Bronchial smooth muscle cell (primary cell): ENCODE measurements at places on chromosomes 3 and 15. TPM values are rescaled to one million over a fixed set of nuclear protein-coding genes. Genes with fewer than 3 reads are reported as not detected.

Gene VIPR1
- not detected in 2 replicates for total RNA-seq

Gene CASR
- not detected in 2 replicates for total RNA-seq

Gene NMNAT3
- total RNA-seq = 0.32 and 0.60 TPM in 2 replicates

Gene VGLL3
- 6.2 and 10.9 TPM in 2 replicates for total RNA-seq

Gene LRRC15
- 0.26 and 2.7 TPM in 2 replicates for total RNA-seq

Gene C3orf49
- total RNA-seq = not detected in 2 replicates

Gene FOXB1
- not detected in 2 replicates for total RNA-seq

Gene SEMA3B
- total RNA-seq = 31.7 and 36.9 TPM in 2 replicates

Gene CSNK1G1
- 19.4 and 20.3 TPM in 2 replicates for total RNA-seq

Gene SLC9C1
- not detected in 2 replicates for total RNA-seq

Gene IGSF10
- total RNA-seq = 0.94 and 2.0 TPM in 2 replicates

Gene AVEN
- total RNA-seq = 14.2 and 19.4 TPM in 2 replicates

Gene DAG1
- 14.0 and 17.2 TPM in 2 replicates for total RNA-seq

Gene DCLK3
- total RNA-seq = under 0.01 TPM in 1 of 2 replicates, not detected in the other

Gene COL8A1
- 18.3 and 35.9 TPM in 2 replicates for total RNA-seq

Gene ARF4
- 91.3 and 147 TPM in 2 replicates for total RNA-seq

Gene BNC1
- total RNA-seq = 1.7 and 4.3 TPM in 2 replicates

Gene WDR49
- under 0.01 and 0.17 TPM in 2 replicates for total RNA-seq

Gene GOLGA8J
- total RNA-seq = 0.09 TPM in 1 of 2 replicates, not detected in the other

Gene TLR9
- under 0.01 and 0.09 TPM in 2 replicates for total RNA-seq

Gene SUCNR1
- not detected in 2 replicates for total RNA-seq

Gene SNTN
- not detected in 2 replicates for total RNA-seq

Gene CCDC9B
- 6.0 and 18.8 TPM in 2 replicates for total RNA-seq

Gene MUC13
- total RNA-seq = not detected in 2 replicates

Gene SLC27A2
- under 0.01 TPM in 1 of 2 replicates, not detected in the other for total RNA-seq

Gene PLSCR1
- total RNA-seq = 63.5 and 74.6 TPM in 2 replicates

Gene ITPKA
- 5.2 TPM in 2 replicates for total RNA-seq

Gene SERPINI2
- not detected in 2 replicates for total RNA-seq

Gene RPP25
- 0.34 and 1.4 TPM in 2 replicates for total RNA-seq

Gene TGM4
- total RNA-seq = under 0.01 TPM in 1 of 2 replicates, not detected in the other

Gene TRANK1
- 16.9 and 22.2 TPM in 2 replicates for total RNA-seq

Gene JMJD7
- 0.79 and 1.8 TPM in 2 replicates for total RNA-seq

Gene TMCO5A
- total RNA-seq = not detected in 2 replicates

Gene GABRR3
- total RNA-seq = not detected in 2 replicates

Gene KNL1
- total RNA-seq = 0.52 and 1.7 TPM in 2 replicates

Gene PPM1L
- total RNA-seq = 0.63 and 0.69 TPM in 2 replicates

Gene CGNL1
- total RNA-seq = 0.16 and 0.26 TPM in 2 replicates

Gene NPAP1
- under 0.01 TPM in 1 of 2 replicates, not detected in the other for total RNA-seq

Gene DZIP1L
- 17.5 and 22.2 TPM in 2 replicates for total RNA-seq

Gene ITIH3
- not detected in 2 replicates for total RNA-seq

Gene CNTN4
- total RNA-seq = not detected in 2 replicates

Gene CRABP1
- not detected in 2 replicates for total RNA-seq

Gene SH2D7
- total RNA-seq = not detected in 2 replicates
